ENCODE measurements at places on chromosomes 5 and 9. TPM values are rescaled to one million over a fixed set of nuclear protein-coding genes. Genes with fewer than 3 reads are reported as not detected.

The ARHGEF28 gene
- total RNA-seq, result 2.5 TPM

The SIT1 gene
- 0.25 TPM for total RNA-seq

The FCHO2 gene
- total RNA-seq, result 12.0 TPM

- no peaks in the 10 kb centered on the region for H3K27me3 ChIP-seq
- no peaks in the 10 kb centered on the region for H3K4me1 ChIP-seq
- no peak for DNase-seq
- no peak overlapping the region for H3K27ac ChIP-seq
- H3K36me3 ChIP-seq, result peaks cover 3% of the 10 kb centered on the region
- no peak overlapping the region for H3K4me3 ChIP-seq
Measured at GRCh38 chr5:138408023-138408422, 30.8 kb upstream of the REEP2 start.

GRCh38 chr5:51389288-51389576 lies 6.0 kb downstream of the ISL1 start:
- no peak overlapping the region for H3K27ac ChIP-seq
- no peak for DNase-seq
- no peaks in the 10 kb centered on the region for H3K36me3 ChIP-seq
- H3K4me1 ChIP-seq, result peaks cover 18% of the 10 kb centered on the region

- no peak overlapping the region for H3K4me3 ChIP-seq
- H3K4me1 ChIP-seq, result no peaks in the 10 kb centered on the region
- no peaks in the 10 kb centered on the region for H3K36me3 ChIP-seq
Measured at GRCh38 chr5:60512117-60512516, 187.8 kb downstream of the DEPDC1B start.

DNA sequence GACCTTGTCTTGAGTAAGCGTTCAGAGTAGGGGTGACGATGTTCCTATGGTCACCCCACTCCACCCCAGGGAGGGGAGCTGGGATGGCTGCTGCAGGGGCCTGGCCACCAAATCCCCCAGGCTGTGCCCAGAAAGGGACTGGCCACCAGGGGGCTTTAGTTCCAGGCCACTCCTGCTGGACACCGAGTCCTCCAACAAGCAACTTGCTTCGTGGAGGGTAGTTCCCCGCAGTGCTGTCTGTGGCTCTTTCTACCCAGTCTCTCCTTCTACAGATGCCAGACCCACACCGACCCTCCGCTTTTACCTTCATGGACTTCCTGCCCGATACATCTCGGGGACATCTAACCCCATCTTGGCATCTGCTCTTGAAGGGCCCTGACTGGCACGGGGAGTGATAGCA lies 35.7 kb upstream of the GABRP start:
- no peak overlapping the region for H3K27ac ChIP-seq
- DNase-seq, result no peak
- no peaks in the 10 kb centered on the region for H3K36me3 ChIP-seq
- H3K4me3 ChIP-seq, result no peak overlapping the region
- H3K4me1 ChIP-seq, result no peaks in the 10 kb centered on the region

DNA sequence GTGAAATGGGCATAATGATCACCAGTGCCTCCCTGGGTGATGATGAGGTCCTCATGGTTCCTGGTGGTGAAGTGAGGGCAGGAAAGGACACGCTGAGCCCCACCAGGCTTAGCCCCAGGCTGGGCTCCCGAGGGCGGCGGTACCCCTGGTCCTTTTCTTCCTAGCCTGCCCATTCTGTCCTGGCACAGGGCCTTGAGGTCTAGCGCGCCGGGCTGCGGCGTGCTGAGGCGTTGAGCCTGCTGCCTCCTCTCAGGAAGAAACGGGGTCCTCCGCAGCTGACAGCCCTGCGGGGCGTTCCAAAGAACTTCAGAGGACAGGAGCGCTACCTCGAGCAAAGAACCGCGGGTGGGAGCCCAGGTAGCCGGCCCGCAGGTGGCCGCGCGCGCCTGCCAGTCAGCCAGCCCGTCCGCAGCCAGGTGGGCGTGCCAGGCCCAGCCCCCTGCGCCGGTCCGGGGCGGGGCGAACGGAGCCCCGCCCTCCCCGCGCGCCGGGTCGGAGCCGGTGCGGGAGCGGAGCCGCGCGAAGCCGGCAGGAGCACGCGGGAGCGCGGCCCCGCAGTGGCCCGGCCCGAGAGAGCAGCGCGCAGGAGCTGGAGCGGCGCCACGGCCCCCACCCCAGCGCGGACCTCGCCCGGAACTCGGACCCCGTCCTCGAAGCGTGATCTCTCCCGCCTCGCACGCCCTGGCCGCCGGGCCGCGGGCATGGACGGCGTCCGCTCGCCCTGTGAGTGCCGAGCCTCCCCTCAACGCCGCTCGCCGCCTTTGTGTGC lies at the start of gene WNK2:
Gene WNK2 (plus strand): TSS at position 477 of the 769 bp plus-strand sequence. CDS start 791 bp downstream, outside the sequence.
- no peak within 1 kb of the TSS for H3K4me3 ChIP-seq
- H3K4me1 ChIP-seq, result no peaks in the 10 kb centered on the region
- no peaks in the 10 kb centered on the region for H3K27me3 ChIP-seq
- no peak within 1 kb of the TSS for H3K27ac ChIP-seq

DNA sequence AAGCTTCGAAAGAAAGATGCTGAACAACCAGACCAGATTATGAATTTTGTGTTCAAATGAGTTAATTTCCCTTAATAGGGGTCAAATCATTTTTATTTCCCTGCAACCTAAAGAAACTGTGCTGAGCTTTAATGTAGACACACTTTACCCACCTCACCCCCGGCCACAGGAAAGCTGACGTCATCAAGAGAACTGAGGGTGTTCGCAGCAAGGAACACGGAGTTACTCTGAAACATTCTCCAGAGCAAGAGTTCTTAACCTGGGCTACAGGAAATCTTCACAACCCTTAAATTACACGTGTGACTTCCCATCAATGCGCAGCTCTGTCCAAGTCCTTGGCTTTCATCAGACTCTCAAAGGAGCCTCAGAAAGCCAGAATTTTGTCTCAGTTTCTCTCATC lies 116.3 kb downstream of the COL23A1 start:
- H3K4me1 ChIP-seq, result peaks cover 10% of the 10 kb centered on the region
- no peaks in the 10 kb centered on the region for H3K36me3 ChIP-seq
- H3K4me3 ChIP-seq, result no peak overlapping the region
- no peak for DNase-seq

DNA sequence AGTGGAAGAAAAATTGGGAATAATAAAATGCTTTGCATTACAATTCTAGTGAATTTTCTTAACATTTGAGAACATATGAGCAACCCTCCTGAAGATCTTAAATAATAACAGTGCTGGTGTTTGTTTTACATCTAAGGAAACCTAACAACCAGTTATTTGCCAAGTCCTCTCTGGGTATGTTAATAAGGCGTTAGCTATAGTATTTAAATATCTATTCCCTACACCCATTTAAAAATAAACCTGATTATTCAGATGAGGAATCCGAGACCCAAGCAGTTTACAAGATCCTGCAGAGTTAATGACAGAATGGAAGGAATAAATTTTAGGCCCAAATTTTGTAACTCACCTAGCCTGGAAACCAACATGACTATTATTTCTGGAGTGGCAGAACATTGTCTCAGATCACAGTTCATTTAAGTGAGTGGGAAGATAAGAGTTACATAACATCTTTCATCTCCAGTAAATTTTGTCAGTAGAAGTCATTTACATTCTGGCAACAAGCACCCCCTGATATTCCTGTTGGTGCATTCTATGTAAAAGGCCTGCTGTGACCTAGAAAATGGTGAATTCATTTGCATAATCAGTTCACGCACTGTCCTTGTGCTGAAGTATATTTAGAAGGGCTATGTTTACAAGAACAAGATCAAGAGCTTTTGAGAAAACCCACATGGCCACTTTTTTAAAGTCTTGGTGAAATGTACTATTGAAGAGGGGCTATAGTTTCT lies 148.2 kb downstream of the COX7C start:
- H3K27ac ChIP-seq, result no peak overlapping the region
- no peaks in the 10 kb centered on the region for H3K4me1 ChIP-seq
- no peaks in the 10 kb centered on the region for H3K36me3 ChIP-seq

DNA sequence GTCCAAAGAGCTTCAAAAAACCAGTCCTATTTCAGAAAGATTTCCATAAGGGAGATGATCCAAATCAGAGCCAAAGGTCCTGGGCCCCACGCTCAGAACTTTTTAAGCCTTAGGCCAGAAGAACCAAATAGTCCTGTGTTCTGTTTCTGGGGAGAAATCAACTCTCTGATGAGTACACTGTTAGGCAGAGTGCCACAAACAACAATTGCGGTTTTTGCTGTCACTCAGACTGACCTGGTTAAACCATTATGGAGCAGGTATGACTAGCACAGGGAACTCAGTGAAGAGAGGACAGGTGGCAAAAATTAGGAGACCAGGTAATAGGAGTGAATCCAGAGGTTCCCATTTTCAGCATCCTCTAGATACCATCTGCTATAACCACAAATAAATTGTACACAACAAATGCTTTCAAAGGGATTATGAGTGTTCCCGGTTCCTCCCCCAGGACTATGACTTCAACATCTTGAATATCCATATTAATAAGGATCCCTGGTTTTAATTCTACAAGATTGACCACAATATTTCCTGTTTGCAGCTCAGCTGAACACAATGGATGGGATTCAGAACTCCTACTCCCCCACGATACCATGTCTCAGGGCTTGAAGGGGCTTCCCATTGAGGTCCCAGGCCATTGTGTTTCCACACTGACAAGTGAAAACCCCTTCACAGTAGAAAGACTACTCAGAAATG lies 52.1 kb upstream of the FREM1 start:
- no peaks in the 10 kb centered on the region for H3K27me3 ChIP-seq
- no peak overlapping the region for H3K4me3 ChIP-seq
- no peaks in the 10 kb centered on the region for H3K4me1 ChIP-seq
- no peak overlapping the region for H3K27ac ChIP-seq
- no peaks in the 10 kb centered on the region for H3K36me3 ChIP-seq
- no peak for DNase-seq

- no peak for DNase-seq
- no peak overlapping the region for H3K4me3 ChIP-seq
- no peaks in the 10 kb centered on the region for H3K4me1 ChIP-seq
- H3K27ac ChIP-seq, result no peak overlapping the region
- no peaks in the 10 kb centered on the region for H3K36me3 ChIP-seq
Measured at GRCh38 chr5:175813943-175814630, 57.3 kb upstream of the CPLX2 start.

GRCh38 chr5:53041740-53042139 lies 52.6 kb downstream of the ITGA2 start:
- H3K4me1 ChIP-seq, result no peaks in the 10 kb centered on the region
- no peaks in the 10 kb centered on the region for H3K36me3 ChIP-seq
- no peaks in the 10 kb centered on the region for H3K27me3 ChIP-seq
- no peak for DNase-seq
- no peak overlapping the region for H3K4me3 ChIP-seq

GRCh38 chr5:55570026-55570425 lies 35.3 kb upstream of the PLPP1 start:
- H3K4me3 ChIP-seq, result no peak overlapping the region
- DNase-seq, result no peak
- no peaks in the 10 kb centered on the region for H3K27me3 ChIP-seq
- no peak overlapping the region for H3K27ac ChIP-seq
- no peaks in the 10 kb centered on the region for H3K4me1 ChIP-seq

DNA sequence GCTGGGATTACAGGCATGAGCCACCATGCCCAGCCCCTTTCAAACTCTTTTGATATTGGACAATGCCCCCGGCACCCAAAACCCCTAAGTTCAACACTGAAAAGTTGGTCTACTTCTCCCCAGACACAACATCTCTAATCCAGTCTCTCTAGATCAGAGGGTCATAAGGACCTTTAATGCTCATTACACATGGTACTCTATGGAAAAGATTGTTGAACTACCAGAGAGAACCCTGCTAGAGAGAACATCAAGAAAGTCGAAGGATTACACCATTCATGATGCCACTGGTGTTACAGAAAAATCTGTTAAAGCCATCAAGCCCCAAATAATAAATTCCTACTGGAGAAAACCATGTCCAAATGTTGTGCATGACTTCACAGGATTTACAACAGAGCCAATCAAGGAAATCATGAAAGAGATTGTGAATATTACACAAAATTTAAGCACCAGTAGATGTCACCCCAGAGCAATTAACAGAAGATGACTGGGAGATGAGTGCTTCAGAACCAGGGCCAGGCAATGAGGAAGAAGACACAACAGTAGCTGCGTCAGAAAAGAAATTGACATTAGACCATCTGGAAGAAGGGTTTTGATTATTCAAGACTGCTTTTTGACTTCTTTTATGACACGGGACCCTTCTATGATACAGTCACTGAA lies 28.3 kb upstream of the NIPAL4 start:
- H3K4me1 ChIP-seq, result no peaks in the 10 kb centered on the region
- DNase-seq, result no peak
- no peak overlapping the region for H3K27ac ChIP-seq
- no peak overlapping the region for H3K4me3 ChIP-seq
- H3K36me3 ChIP-seq, result no peaks in the 10 kb centered on the region

DNA sequence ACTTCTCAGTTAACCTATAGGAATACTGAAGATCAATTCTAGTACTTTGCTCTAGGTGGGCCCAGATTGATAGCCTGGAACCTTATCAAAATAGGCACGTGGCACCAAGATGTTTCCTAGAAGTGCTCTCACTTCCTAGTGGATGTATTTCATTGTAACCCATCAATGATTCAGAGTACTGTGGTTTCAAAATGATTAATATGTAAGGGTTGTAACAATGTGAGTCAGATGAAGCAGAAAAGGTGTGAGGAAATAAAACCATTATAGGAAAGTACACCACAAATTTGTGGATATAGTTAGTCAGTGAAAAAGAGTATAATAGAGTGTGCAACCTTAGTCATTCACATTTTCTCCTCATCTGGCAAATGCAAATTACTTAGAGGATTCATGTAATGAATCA lies 177.3 kb upstream of the FST start:
- no peaks in the 10 kb centered on the region for H3K4me1 ChIP-seq
- no peak overlapping the region for H3K4me3 ChIP-seq
- no peak overlapping the region for H3K27ac ChIP-seq
- DNase-seq, result no peak
- H3K36me3 ChIP-seq, result no peaks in the 10 kb centered on the region

- no peak overlapping the region for H3K4me3 ChIP-seq
- H3K36me3 ChIP-seq, result no peaks in the 10 kb centered on the region
- no peak for DNase-seq
- no peaks in the 10 kb centered on the region for H3K27me3 ChIP-seq
Measured at GRCh38 chr5:119655061-119655460, 25.7 kb downstream of the FAM170A start.

All from liver (tissue), 10 donors.